ENCODE measurements at places on chromosomes 5 and 9. TPM values are rescaled to one million over a fixed set of nuclear protein-coding genes. Genes with fewer than 3 reads are reported as not detected.

Gene IFNB1
- not detected for total RNA-seq

- no peaks in the 10 kb centered on the region for H3K27me3 ChIP-seq
- no peaks in the 10 kb centered on the region for H3K36me3 ChIP-seq
- H3K27ac ChIP-seq = no peak overlapping the region
- no peak overlapping the region for H3K4me3 ChIP-seq
Observed at GRCh38 chr9:127780126-127780885, 1.8 kb upstream of the SH2D3C start.

DNA sequence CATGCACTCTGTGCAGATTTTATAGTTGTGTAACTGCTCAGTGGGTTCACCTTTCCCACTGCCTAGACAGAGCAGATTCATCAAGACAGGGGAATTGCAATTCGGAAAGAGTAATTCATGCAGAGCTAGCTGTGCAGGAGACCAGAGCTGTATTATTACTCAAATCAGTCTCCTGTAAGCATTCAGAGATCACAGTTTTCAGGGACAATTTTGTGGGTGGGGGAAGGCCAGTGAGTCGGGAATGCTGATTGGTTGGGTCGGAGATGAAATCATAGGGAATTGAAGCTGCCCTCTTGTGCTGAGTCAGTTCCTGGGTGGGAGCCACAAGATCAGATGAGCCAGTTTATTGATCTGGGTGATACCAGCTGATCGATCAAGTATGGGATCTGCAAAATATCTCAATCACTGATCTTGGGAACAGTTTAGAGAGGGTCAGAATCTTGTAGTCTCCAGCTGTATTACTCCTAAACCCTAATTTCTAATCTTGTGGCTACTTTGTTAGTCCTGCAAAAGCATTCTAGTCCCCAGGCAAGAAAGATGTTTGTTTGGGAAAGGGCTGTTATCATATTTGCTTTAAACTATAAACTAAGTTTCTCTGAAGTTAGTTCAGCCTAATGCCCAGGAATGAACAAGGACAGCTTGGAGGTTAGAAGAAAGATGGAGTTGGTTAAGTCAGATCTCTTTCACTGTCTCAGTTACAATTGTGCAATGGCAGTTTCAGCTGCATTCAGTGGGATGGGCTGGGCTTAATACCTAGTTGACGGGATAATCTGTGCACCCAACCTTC lies 12.7 kb upstream of the SVEP1 start:
- H3K4me3 ChIP-seq = no peak overlapping the region
- no peaks in the 10 kb centered on the region for H3K27me3 ChIP-seq
- H3K4me1 ChIP-seq = no peaks in the 10 kb centered on the region

GRCh38 chr5:116415182-116415581 lies 159.4 kb downstream of the SEMA6A start:
- no peak overlapping the region for H3K4me3 ChIP-seq
- DNase-seq = no peak

Gene BTNL8
- total RNA-seq = 0.27 TPM

GRCh38 chr9:89961616-89962341 lies 357.0 kb downstream of the GADD45G start:
- H3K4me1 ChIP-seq = peaks cover 14% of the 10 kb centered on the region
- no peaks in the 10 kb centered on the region for H3K36me3 ChIP-seq
- peak overlapping the region; percentile 45 for H3K27ac ChIP-seq
- DNase-seq = no peak
- H3K4me3 ChIP-seq = peak overlapping the region; percentile 18
- H3K27me3 ChIP-seq = no peaks in the 10 kb centered on the region

GRCh38 chr9:129131300-129132145 lies 20.3 kb downstream of the PTPA start:
- no peak overlapping the region for H3K27ac ChIP-seq
- H3K27me3 ChIP-seq = no peaks in the 10 kb centered on the region
- DNase-seq = peak; percentile 90
- H3K4me1 ChIP-seq = peaks cover 6% of the 10 kb centered on the region

DNA sequence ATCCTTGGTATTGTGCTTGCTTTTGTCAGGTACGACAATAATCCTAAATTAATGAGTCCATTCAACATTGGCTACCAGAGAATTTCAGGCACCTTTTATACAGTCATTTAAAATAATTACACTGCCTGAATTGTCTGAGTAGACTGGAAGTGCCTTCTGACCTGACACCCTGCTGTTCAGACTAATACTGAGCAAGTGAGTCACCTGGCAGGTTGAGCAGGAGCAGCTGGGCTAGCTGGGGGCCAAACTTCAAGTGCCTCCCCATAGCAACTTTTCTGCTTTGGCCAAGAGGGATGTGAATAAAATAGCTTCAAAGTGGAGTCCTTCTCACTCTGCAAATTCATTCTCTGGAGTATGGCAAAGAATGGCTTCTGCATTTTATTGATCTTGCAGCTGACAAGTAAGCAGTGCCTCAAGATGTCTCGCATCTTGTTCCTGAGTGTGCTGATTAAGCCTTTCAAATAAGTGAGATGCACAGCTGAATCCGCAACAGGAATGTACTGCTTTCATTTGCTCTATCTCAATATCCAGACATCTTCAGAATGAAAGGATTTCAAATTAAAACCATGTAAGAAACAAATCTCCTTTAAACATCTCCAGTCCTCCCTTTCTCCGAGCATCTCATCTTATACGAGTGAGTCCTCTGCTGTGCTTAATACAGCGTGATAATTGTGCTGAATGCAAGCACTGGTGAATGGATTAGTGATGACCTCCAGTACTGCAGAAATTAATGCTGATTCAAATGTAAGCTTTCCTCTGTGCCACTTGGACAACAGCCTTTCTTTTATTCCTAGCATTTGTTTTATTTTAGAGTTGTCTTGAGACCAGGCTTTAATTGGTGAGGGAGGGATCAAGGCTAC lies 271.2 kb downstream of the EDIL3 start:
- no peak for DNase-seq
- no peak overlapping the region for H3K4me3 ChIP-seq
- H3K27ac ChIP-seq = no peak overlapping the region
- H3K36me3 ChIP-seq = no peaks in the 10 kb centered on the region
- no peaks in the 10 kb centered on the region for H3K4me1 ChIP-seq

- no peaks in the 10 kb centered on the region for H3K36me3 ChIP-seq
- H3K4me3 ChIP-seq = no peak overlapping the region
- H3K27ac ChIP-seq = no peak overlapping the region
- no peaks in the 10 kb centered on the region for H3K4me1 ChIP-seq
- H3K27me3 ChIP-seq = no peaks in the 10 kb centered on the region
Observed at GRCh38 chr5:112174959-112175594, 244.0 kb downstream of the EPB41L4A start.

- no peaks in the 10 kb centered on the region for H3K4me1 ChIP-seq
- no peak overlapping the region for H3K27ac ChIP-seq
- no peaks in the 10 kb centered on the region for H3K36me3 ChIP-seq
- no peak for DNase-seq
- no peak overlapping the region for H3K4me3 ChIP-seq
Observed at GRCh38 chr9:112615584-112616266, 102.2 kb downstream of the INIP start.
